ENCODE measurements at places on chromosomes 16 and 17. TPM values are rescaled to one million over a fixed set of nuclear protein-coding genes. Genes with fewer than 3 reads are reported as not detected.

The ENPP7 gene
- not detected for total RNA-seq

The HBQ1 gene
- 6.1 TPM for total RNA-seq

The CCL1 gene
- not detected for total RNA-seq

The KRT32 gene
- total RNA-seq, result not detected

The DNAAF8 gene
- 0.94 TPM for total RNA-seq

The NPIPB2 gene
- total RNA-seq, result 1.5 TPM
